ENCODE measurements at places on chromosomes 2 and 18. TPM values are rescaled to one million over a fixed set of nuclear protein-coding genes. Genes with fewer than 3 reads are reported as not detected.

GRCh38 chr18:45335282-45336043 lies 279.8 kb upstream of the SLC14A2 start:
- no peak for DNase-seq

The C2orf15 gene
- polyA plus RNA-seq: 0.37 TPM

The IL1RN gene
- 0.49 TPM for polyA plus RNA-seq

DNA sequence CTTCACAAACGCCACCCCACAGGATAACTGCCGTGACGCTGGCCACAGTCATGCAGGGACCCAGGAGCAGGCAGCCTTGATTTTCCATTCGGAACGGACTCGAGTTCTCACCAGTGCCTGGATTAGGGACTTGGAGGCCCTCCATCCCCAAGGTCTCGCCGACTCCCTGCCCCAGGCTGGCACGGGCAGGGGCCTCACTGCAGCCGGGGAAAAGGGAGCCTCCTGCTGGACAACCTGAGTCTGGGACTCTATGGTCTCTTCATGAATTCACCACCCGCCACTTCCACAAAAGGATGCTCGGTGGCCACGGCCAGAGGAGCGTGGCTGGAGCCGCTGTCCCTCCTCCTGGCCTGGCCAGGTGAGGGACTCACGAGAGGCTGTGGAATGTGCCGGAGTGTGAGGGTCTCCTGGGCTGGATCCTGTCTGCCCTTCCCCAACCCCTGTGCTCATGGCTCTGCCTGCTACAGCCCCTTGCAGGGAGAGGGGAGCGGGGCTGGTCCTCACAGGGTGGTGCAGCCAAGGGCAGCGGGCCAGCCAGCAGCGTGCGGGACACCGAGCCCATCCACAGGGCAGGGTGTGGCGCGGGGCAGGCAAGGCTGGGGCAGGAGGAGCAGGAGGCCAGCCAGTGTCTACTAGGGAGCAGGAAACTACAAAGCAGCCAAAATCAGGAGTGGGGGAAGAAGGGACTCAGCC lies 42.3 kb downstream of the AQP12A start:
- DNase-seq: no peak

DNA sequence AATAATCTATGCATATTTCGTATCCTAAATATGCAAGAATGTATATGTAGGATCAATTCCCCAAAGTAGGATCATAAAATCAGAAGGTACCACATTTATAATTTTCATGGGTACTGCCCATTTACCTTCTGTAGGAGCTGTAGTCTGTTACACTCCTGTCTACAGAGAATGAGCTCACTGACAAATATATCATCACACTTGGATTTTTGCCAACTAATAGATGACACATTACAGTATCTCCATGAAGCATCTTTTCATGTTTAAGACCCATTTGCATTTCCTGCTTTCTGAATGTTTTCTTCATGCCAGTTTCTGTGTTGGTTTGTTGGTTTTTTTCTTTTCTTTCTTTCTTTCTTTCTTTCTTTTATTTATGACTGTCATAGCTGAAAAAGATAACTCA lies 70.9 kb upstream of the EML6 start:
- DNase-seq: no peak

- DNase-seq: no peak
These were observed 64.6 kb downstream of the MBD2 start for GRCh38 chr18:54159906-54160305.

The AGXT gene
- polyA plus RNA-seq: not detected

- DNase-seq: no peak
These were observed 69.6 kb downstream of the ICOS start for GRCh38 chr2:204005940-204006721.

The LAMA3 gene
- polyA plus RNA-seq: 2.4 TPM

The C1GALT1C1L gene
- 1.0 TPM for polyA plus RNA-seq

DNA sequence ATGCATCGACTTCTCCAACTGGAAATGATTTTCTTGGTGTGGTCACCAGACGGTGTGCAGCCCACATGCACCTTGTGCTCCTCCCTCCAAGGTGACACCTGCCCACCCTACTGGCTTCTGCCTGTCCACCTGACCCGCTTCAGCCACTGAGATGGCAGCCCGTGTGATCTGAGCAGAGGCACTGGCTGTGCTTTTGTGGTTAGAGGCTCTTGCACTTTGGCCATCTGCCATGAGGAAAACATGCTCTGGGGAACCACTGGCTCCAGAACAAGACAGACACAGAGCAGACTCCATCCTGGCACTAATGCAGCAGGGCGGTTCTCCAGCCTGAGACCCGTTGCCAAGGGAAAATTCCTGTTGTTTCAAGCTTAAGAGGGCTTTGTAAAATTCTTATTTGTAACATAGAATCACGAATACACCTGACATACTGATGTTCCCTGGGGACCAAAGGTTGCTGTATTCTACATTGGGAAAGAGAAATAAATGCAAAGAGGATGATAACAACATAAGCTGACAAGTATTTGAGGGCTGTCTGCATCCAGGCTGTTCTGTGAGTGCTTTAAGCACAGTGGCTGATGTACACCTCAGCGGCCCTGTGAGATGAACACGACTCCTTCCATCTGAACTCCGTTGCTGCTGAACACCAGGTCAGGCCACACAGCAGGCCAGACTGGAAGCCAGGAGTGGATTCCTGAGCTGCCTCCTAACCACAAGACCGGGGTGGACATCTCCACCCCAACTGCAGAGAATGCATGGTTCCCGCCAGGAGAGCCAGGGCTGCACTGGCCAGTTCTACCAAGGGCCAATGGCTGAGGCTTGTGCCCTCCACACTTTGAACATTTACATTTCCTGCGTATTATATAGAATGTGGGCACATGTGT lies 820.4 kb downstream of the GALR1 start:
- DNase-seq: no peak

The PJVK gene
- 6.2 TPM for polyA plus RNA-seq

DNA sequence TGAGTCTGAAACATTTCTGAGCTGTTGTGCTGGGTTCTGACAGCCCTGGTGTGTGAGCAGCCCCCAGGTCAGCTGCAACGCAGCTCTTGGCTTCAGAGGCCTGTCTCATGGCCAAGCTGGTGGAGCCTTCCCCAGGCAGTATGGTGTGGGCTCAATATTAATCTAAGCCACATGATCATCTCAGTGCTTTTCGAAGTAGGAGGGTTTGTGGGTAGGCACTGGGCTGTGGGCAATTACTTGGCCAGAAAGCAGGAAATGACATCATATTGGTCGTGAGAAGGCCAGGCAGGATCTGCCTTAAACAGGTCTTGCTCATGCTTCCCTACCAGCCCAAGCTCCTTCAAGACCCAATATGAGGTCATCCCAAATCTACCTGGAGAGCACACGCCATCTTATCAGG lies 26.9 kb downstream of the LOXHD1 start:
- DNase-seq: no peak

The ADCYAP1 gene
- polyA plus RNA-seq: 0.34 TPM

GRCh38 chr2:12501469-12502158 lies 215.1 kb upstream of the TRIB2 start:
- DNase-seq: no peak

DNA sequence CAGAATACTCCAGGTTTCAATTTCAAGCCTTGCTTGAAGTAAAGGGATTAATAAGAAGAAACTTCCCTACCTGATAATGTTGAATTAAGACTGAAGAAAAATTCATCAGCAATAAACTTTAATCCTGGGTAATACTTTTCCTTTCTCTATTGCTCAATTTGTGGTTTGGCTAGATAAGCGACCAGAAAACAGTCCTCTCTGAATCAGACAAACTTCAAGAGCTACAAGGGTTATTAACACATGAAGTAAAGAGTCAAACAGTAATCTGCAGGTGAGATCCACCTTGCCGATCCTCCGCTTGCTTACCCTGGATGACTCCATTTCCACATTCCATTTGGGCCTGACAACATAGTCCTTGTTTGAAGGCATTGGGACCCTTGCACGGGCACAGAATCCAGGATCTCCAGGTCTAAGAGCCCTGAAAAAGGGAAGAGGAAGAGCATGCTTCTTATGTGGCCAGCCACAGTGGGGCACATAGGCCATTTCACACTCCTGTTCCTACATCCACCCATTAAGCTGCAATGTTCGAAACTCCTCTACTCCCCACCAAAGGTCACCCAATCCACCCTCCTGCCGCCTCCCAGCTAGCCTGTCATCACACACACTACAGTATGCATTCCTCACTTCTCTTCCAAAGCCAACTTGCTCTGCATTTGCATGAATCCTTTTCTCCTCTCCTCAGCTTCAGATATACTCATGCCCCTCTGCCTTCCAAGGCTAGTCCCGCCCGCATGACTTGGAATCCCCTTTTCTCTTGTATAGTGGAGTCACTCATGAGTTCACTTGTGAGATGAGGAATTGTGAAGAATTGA lies 39.8 kb downstream of the IWS1 start:
- no peak for DNase-seq

DNA sequence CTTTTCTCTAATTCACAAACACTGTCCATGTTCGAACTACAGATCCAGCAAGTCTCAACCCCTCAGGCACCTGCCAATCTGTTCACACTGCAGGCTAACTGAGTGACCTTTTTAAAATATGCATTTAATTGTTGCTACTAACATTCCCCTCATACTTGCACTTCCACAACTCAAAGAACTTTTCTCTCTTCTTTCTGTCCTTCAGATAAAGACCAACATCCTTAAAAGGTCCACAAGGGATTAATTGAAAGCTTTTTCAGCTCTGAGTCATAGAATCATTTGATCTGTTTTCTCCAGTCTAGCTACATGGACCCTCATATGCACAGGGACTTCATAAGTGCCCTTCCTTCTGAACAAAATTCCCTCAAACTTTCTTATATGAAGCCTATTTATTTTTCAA lies 1321.2 kb downstream of the DPP10 start:
- no peak for DNase-seq

GRCh38 chr2:25362434-25363145 lies 20.9 kb upstream of the DNMT3A start:
- no peak for DNase-seq

DNA sequence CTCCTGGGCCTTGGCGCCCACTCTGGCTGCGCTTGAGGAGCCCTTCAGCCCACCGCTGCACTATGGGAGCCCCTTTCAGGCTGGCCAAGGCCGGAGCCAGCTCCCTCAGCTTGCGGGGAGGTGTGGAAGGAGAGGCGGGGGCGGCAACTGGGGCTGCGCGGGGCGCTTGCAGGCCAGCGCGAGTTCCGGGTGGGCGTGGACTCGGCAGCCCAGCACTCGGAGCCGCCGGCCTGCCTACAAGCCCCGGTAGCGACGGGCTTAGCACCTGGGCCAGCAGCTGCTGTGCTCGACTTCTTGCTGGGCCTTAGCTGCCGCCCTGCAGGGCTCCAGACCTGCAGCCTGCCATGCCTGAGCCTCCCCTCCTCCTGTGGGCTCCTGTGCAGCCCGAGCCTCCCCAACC lies 141.5 kb upstream of the SLC39A10 start:
- DNase-seq: no peak

GRCh38 chr2:71166812-71167211 lies 36.4 kb downstream of the MPHOSPH10 start:
- no peak for DNase-seq

GRCh38 chr2:38581193-38582147 lies 21.3 kb downstream of the HNRNPLL start:
- no peak for DNase-seq

The MEP1B gene
- 0.11 TPM for polyA plus RNA-seq

DNA sequence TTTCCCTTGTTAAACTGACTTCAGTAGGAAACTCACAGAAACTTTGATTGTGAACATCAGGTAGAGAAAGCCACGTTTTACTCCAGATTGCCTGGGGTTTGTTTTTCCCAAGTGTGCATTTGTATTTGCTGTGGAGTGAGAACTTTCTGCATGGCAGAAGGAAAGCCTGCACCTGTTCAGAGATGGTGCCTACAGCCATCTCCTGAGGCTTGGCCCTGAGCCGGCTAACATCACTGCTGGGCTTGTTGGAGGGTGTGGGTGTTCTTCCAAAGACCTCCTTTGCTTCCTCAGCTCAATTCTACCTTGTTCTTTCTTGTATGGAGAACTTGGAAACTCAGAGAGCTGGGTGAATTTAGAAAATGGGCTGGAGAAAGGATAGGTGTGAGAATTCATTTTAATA lies 16.1 kb downstream of the KCNS3 start:
- no peak for DNase-seq

- no peak for DNase-seq
These were observed 48.6 kb downstream of the KIAA2012 start for GRCh38 chr2:202121532-202122162.

The SERPINB13 gene
- polyA plus RNA-seq: not detected

GRCh38 chr2:216774180-216774579 lies 78.8 kb upstream of the IGFBP5 start:
- DNase-seq: no peak

GRCh38 chr2:179605341-179605740 lies 256.1 kb downstream of the ZNF385B start:
- no peak for DNase-seq

All from forelimb muscle (tissue), 1 donor.